Left colon (tissue), 2 donors: ENCODE measurements at places on chromosomes 7 and 10. TPM values are rescaled to one million over a fixed set of nuclear protein-coding genes. Genes with fewer than 3 reads are reported as not detected.

The FAM25C gene
- not detected for total RNA-seq

The SFTPA1 gene
- not detected for total RNA-seq

The NRG3 gene
- total RNA-seq, result 0.18 TPM

The ARPC1A gene
- 160 TPM for total RNA-seq

The CLCN1 gene
- total RNA-seq, result not detected

The AKR1C8 gene
- total RNA-seq, result not detected
